Fibroblast of lung (primary cell): ENCODE measurements at places on chromosomes 7 and 10. TPM values are rescaled to one million over a fixed set of nuclear protein-coding genes. Genes with fewer than 3 reads are reported as not detected.

ZNF425 gene
- total RNA-seq, result 4.6 and 5.4 TPM in 2 replicates

KLF6 gene
- 39.0 and 96.1 TPM in 2 replicates for total RNA-seq

DNA sequence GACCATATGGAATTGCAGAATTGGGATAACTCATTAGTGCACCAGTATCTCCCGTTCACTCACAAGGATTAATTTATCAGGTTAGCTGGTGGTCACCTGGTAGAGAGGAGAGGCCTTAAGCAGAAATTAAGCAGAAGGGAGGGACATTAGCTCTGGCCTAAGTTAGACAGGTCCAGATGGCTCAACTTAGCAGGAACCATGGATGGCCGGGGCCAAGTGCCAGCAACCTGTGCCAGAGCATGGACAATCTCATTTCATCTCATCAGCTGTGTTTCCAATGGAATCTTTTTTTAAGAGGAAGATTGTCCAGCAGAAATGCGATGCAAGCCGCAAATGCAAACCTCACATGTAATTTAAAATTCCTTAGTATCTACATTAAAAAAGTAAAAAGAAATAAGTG lies 82.2 kb downstream of the JCAD start:
- H3K27ac ChIP-seq, result no peak overlapping the region
- H3K36me3 ChIP-seq, result no peaks in the 10 kb centered on the region
- H3K27me3 ChIP-seq, result no peaks in the 10 kb centered on the region
- no peak for DNase-seq
- H3K4me3 ChIP-seq, result no peak overlapping the region

- no peak overlapping the region for H3K27ac ChIP-seq
- no peaks in the 10 kb centered on the region for H3K4me1 ChIP-seq
- H3K27me3 ChIP-seq, result no peaks in the 10 kb centered on the region
These were observed 31.7 kb downstream of the ARHGAP12 start for GRCh38 chr10:31896968-31897384.

PKD1L1 gene
- total RNA-seq, result under 0.01 TPM in 2 replicates

MOGAT3 gene
- total RNA-seq, result not detected in 2 replicates

- no peaks in the 10 kb centered on the region for H3K4me1 ChIP-seq
- no peak overlapping the region for H3K27ac ChIP-seq
- H3K36me3 ChIP-seq, result no peaks in the 10 kb centered on the region
These were observed 82.6 kb upstream of the ABCB5 start for GRCh38 chr7:20532890-20533289.

DNA sequence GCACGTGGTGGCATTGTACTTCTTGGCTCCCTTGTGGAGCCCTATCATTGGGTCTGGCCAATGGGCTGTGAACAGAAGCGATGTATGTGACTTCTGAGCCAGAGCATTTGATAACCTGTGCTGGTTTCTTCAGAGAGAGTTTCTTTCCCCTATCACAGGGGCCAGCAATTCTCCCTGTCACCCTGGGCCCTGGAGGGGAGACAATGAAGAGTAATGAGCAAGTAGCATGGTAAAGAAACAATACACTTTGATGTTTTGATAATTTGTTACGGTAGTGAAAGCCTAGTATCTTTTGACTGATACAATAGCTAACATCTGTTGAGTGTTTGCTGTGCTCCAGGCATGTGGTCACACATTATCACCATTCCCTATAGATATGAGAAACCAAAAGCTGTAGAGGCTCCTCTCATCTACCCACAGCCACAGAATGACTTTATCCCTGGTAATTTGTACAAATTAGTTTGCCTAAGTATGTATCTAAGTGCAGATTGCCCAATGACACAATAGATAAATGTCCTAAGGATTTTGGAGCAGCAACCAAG lies 113.4 kb upstream of the SVIL start:
- H3K27ac ChIP-seq, result no peak overlapping the region
- H3K36me3 ChIP-seq, result no peaks in the 10 kb centered on the region
- peak; percentile 61 for DNase-seq
- H3K27me3 ChIP-seq, result no peaks in the 10 kb centered on the region
- no peak overlapping the region for H3K4me3 ChIP-seq

DNA sequence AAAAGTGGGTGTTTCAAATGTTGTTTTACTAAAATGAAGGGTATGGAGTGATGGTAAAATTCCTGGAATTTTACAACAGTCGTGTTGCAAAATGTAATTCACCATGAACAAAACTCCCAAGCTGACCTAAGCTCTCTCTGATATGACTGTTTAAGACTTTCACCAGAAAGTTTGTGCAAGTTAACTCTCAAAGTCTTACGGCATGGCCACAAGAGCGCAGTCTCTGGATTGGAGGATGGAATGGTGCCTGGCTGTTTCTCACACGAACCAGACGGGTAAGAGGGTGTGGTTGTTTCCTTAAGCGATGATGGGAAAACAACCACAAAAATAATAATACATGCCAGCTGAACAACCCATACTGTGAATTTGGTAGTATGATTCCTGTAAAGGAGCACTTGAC lies 662.5 kb downstream of the KCNMA1 start:
- no peak overlapping the region for H3K4me3 ChIP-seq
- H3K4me1 ChIP-seq, result no peaks in the 10 kb centered on the region
- H3K27me3 ChIP-seq, result no peaks in the 10 kb centered on the region
- no peak for DNase-seq

DNA sequence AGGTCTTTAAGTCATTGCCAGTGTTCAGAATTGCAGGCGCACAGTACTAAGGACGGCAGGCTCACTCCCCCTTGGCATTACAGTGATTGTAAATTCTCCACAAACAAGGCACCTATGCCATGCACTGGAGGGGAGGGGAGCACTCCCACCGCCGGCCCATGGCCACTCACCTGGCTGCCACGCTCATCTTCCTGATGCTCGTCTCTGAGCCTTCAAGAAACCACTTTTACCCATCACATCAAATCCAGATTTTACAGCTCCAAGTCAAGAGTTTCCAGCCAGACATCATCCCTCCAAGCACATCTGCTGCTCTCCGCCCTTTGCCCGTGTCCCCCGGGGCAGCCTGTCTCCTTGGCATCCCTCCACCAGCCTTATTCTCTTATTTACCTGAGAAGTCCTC lies 350.2 kb upstream of the SHH start:
- H3K4me1 ChIP-seq, result no peaks in the 10 kb centered on the region
- no peak overlapping the region for H3K4me3 ChIP-seq
- DNase-seq, result no peak
- no peaks in the 10 kb centered on the region for H3K27me3 ChIP-seq

DNA sequence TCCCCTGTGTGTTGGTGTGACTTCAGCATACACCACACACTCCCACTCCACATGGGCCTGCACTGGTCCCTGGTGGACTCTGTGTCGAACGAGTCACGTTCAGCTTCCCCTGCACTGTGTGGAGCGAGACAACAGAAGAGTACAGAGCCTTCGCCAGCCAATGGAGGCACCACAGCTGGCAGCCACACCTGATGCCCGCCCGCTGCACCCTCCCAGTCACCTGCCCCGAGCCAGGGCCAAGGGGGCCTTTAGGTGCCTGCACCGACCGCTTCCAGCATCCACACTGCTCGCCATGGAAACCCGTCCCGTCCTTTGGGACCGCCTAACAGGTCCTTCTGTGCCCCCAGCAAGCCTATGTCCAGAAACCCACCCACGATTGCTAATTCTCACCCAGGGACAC lies 9.2 kb downstream of the FOXL3 start:
- no peak overlapping the region for H3K4me3 ChIP-seq
- H3K4me1 ChIP-seq, result no peaks in the 10 kb centered on the region

DNA sequence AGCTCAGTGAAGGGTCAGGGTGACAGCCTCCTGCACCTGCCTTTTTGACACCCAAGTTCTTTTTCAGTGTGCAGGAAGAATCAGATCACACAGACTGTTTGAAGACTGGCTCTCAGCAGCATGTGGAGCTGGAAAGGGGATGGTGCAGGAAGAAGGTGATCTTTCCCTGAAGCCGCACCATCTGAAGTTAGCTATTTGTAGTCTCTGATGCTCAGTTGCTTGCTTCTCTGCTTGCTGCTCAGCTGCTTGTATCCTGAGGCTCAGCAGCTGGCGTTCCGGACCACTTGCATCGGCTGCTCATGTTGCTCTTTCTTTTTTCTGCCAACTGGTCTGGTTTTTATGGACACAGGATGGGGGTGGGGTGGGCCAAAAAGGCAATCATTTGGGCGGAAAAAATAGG lies 15.8 kb upstream of the DNMBP start:
- DNase-seq, result no peak
- H3K27me3 ChIP-seq, result no peaks in the 10 kb centered on the region
- H3K27ac ChIP-seq, result no peak overlapping the region
- no peak overlapping the region for H3K4me3 ChIP-seq
- H3K36me3 ChIP-seq, result no peaks in the 10 kb centered on the region
